ENCODE measurements at places on chromosomes 4 and X. TPM values are rescaled to one million over a fixed set of nuclear protein-coding genes. Genes with fewer than 3 reads are reported as not detected.

- DNase-seq: no peak
Measured at GRCh38 chr4:176137631-176138030, 57.8 kb downstream of the SPATA4 start.

KDR gene
- 43.5 TPM for polyA plus RNA-seq

GRCh38 chrX:55731826-55732225 is 14.3 kb downstream of the RRAGB start:
- DNase-seq: no peak

- DNase-seq: no peak
Measured at GRCh38 chrX:70183091-70183490, 5.8 kb downstream of the DGAT2L6 start.

TRIM61 gene
- 3.3 TPM for polyA plus RNA-seq

PPEF2 gene
- polyA plus RNA-seq: not detected

GRCh38 chr4:96162636-96163035 is 322.7 kb downstream of the PDHA2 start:
- no peak for DNase-seq

DBET gene
- polyA plus RNA-seq: not detected

PASD1 gene
- polyA plus RNA-seq: not detected

GRCh38 chr4:110671679-110672078 is 48.8 kb upstream of the PITX2 start:
- no peak for DNase-seq

GRCh38 chrX:150240643-150240970 is 122.5 kb upstream of the MAMLD1 start:
- DNase-seq: no peak

- DNase-seq: no peak
Measured at GRCh38 chrX:2614911-2615310, 76.2 kb upstream of the CD99 start.

EPGN gene
- 2.0 TPM for polyA plus RNA-seq

DNA sequence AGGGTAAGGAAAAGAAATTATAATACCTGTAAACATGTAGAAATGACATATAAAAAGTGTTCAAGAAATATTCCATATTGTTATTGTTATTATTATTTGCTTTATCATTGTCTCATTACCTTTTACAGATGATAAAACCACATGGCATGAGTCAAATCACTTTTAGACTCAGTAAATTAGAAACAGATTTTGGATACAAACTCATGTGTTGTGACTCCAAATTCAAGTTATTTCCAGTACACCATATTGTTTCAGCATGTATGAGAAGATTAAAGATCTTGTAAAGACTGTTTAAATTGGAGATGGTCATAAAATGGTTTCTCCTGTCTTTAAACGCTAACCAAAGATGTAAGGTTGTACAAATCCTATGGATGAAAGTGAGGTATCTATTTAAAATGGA is 18.1 kb downstream of the PPP1R2C start:
- no peak for DNase-seq

DNA sequence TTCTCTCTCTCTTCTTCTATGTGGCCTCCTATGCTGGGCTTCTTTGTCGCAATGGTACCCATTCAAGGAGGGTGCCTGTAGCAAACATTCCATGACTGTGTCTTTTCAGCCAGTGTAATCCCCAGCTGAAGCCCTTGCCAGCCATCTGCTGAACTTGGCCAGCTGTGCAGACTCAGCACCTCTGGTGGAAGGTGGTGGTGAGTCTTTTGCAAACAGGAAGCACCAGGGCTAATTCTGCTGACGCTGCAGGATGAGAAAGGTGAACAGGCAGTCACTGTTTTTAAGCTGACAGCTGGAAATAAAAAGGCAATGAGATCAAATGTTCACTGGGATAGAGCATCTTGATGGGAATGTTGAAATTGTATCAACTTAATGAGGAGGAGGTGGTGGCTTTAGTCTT is 298.7 kb upstream of the CLNK start:
- DNase-seq: no peak

SCARB2 gene
- 203 TPM for polyA plus RNA-seq

DNA sequence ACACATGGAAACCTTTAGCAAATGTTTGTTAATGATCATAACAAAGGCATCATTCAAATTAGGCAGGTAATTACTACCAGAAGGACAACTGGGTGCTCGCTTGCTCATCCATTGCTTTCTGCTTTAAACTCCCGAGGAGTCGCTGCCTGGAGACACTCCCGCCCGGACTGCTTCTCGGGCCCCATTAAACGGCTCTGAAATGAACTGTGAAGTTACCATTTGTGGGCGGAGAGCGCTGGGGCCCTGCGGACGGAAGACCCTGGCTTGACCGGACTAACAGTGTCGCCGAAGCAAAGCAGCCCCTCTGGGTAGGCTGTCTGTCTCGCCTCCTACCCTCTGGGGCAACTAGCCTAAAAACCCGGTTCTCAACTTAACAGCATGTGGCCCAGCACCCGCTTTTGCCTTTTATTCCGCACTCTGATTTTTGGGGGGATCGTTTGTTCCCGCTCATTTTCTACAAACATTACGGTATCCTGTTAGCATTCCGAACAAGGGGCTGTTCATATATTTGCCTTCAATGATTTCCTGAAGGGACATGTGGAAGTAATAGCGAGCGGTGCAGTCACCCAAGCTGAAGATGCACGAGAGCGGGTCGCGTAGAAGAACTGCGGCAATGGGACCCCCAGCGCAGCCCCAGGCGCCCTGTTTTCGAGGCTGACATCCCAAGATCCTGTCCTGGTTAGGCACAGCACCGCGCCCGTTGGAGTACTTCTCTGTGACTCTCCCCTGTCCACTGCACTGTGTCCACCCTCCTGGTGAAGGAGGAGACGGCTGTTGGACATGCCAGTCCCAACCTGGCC is 1.6 kb upstream of the PDGFRA start:
- peak; percentile 72 for DNase-seq

GRCh38 chrX:51802917-51803688 is 59.9 kb downstream of the GSPT2 start:
- peak; percentile 37 for DNase-seq

TTC29 gene
- 1.8 TPM for polyA plus RNA-seq

DNA sequence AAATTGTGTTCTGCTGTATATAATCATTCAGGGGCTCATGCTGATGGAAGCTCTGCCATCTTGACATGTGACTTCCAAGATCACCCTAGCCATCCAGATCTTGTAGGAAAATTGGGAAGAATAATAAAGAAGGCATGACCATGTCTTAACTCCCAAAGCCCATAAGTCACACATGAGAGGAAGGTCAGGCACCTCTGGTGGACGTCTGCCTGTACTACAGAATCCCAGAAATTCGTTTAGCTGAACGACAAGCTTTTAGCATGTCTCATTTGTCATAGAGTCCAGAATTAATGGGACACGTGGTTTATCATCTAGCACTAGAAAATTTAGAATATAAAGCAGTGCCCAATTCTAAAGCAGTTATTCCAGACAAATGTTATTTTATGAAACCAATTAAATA is 212.7 kb downstream of the CENPC start:
- DNase-seq: no peak

DNA sequence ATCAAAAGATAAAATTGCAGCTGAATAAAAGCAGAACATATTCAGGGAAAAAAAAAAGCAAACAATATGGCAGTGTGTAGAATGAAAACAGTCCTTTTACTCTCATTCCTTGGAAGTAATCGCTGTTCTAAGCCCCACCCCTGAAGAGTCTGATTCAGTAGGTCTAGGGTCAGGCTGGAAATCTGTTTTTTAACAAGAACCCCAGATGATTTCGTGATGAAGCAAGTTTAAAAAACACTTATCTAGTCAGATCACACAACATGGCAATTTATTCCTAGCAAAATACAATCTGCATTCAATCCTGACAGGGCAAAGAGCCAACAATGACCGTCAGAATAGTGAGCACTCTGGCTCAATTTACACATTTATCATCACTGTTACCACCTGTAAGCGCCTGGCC is 16.1 kb downstream of the FAM120C start:
- DNase-seq: no peak

- DNase-seq: no peak
Measured at GRCh38 chr4:52051213-52051614, at the start of gene SPATA18. Gene SPATA18, plus strand, starts transcription at chr4:52051304. Its CDS starts 401 bp downstream, at chr4:52051705.

GRCh38 chr4:5374592-5374991 is 323.3 kb downstream of the STK32B start:
- no peak for DNase-seq

GPC3 gene
- 2,545 TPM for polyA plus RNA-seq

DNA sequence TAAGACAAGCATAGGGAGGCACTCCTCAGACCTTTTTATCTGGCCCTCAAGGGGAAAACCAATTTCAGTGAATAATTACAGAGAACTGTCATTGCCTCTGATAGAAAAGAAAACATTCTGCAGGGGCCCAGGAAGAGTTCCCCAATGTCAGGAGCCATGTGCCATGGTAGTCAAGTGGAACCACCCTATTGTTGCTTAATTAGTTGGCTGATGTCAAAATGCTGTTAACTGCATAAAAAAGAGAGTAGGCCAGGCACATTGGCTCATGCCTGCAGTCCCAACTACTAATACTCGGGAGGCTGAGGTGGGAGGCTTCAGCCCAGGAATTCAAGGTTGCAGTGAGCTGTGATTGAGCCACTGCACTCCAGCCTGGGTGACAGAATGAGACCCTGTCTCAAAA is 28.6 kb upstream of the OGT start:
- DNase-seq: no peak

DNA sequence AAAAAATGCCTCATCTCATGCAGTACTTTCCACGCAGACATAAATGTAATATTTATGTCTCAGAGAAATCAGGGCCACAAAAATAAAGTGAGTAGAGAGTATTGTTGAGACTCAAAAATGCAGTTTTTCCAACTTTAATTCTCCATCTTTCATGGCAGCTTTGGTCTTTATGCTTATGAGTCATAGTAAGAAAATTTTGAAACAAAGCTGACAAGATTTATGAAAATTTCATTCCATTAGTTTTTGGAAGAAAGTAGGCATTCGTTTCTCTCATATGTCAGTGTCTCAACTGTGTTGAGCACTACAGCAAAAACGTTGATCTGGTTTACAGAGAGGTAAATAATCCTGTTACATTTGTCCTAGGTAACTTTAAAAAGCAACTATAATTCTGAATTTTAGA is 656.8 kb downstream of the IQCM start:
- DNase-seq: no peak

- DNase-seq: no peak
Measured at GRCh38 chr4:21347142-21347541, 601.4 kb downstream of the KCNIP4 start.

- no peak for DNase-seq
Measured at GRCh38 chr4:33930497-33930896, 2313.8 kb downstream of the ARAP2 start.

- no peak for DNase-seq
Measured at GRCh38 chr4:75702919-75703411, 21.4 kb upstream of the USO1 start.

DNA sequence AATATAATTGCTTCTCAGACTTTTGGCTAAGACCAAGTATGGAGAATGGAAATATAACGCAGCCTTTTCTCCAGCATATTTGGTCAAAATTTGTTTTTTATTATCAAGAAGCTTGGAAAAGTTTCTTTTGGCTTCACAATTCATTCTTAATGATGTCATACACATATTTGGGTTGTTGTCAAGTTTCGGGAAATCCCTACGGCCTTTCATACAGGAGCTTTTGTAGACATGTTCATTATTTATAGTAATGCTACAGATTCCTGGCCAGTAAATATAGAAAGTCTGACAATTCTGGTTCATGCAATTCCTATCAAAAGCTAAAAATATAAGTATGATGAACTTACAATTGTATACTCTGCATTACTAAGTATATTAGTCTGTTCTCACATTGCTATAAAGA is 112.9 kb downstream of the IRF2 start:
- no peak for DNase-seq

GAGE1 gene
- polyA plus RNA-seq: not detected

TCEAL1 gene
- 29.4 TPM for polyA plus RNA-seq

GRCh38 chrX:44898411-44899221 is 25.6 kb downstream of the KDM6A start:
- DNase-seq: no peak

GRCh38 chr4:121800638-121800960 is 524 bp upstream of the EXOSC9 start:
- DNase-seq: no peak

GRCh38 chr4:77697860-77698590 is 92.4 kb downstream of the CXCL13 start:
- no peak for DNase-seq

DNA sequence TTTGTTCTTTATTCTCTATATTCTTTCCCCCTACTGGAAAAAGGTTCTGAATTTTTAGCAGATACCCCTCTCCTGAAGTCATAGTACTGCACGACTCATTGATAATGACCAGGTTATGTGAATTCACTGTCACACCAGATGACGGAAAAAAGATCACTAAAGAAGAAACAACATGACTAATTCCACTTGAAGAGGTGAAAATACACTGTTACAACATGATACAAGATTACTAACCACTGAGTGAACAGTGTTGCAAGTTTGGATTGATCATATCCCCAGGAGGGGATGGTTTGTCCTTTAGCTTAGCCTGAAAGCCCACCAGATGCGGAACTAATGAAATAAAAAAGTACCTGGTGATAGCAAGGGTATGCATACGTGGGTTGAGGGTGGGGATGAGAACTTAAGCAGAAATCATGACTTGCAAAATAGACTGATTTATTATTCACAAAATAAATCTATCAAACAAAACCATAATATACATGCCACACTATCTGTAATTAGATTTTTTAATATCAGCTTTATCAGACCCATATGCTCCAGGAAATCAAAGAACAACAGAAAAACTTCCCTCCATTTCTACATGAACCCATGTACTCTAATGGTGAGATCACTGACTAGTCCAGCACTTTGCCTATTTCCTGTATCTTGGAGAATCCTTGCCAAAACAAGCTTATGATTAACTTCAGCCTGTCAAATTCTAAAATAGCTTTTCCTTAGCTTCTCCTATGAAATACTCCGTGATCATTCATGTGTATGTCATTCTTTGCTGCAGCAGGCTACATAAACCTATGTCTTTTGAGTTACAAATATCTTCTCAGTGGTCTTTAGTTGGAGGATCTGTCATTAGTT is 257.4 kb upstream of the AGA start:
- DNase-seq: no peak

GRCh38 chr4:113335746-113336145 is 286.3 kb downstream of the ANK2 start:
- no peak for DNase-seq

DNA sequence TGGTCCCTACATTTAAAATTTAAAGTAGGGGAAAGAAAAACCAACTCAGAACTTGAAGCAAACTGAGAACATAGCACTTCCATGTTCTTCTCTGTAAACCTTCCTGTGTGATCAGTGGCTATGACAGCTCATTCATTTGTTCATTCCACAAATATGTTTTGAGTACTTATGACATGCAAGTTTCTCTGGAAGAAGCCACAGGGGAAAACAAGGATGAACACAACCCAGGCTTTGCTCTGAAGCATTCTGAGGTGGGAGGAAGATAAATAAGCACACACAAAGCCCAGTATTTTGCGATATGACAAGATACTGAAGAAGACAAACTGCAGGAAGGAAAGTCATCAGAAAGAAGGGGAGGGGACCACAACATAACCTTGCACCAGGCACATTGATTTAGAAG is 96.4 kb downstream of the CHIC2 start:
- DNase-seq: no peak

WDR17 gene
- 7.4 TPM for polyA plus RNA-seq
